ENCODE measurements at places on chromosomes 3 and 15.

- DNase-seq = no peak
Measured at GRCh38 chr3:99762901-99763300, 54.8 kb upstream of the CMSS1 start.

- no peak for DNase-seq
Measured at GRCh38 chr3:127404221-127405009, 116.6 kb upstream of the PRR20G start.

GRCh38 chr15:76967067-76967466 lies 27.9 kb upstream of the PSTPIP1 start:
- DNase-seq = no peak

GRCh38 chr3:67647390-67647878 lies 7.0 kb downstream of the SUCLG2 start:
- peak; percentile 86 for DNase-seq

DNA sequence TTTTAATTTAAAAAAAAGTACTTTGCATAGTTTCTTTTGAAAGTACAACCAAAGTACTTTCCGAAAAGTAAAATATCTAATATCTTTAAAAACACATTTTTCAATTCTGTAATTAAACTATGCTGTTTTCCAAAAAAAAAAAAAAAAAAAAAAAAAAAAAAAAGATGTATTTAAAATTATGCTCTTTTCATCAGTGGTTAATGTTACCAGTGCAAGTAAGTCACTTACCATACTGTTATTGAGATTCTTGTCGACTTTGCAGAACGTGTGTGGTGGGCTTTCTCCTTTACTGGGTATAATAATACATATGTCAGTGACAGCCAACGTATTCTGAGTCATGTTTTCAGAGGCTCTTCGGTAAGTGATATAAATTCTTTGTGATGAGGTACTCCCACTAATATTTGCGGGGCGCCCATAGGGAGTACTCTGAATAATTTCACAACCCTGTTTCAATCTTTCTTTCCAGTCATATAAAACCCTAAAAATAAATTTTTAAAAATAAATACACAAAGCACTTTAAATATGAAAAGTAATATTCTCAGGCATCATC lies 39.9 kb downstream of the DENND4A start:
- DNase-seq = no peak

DNA sequence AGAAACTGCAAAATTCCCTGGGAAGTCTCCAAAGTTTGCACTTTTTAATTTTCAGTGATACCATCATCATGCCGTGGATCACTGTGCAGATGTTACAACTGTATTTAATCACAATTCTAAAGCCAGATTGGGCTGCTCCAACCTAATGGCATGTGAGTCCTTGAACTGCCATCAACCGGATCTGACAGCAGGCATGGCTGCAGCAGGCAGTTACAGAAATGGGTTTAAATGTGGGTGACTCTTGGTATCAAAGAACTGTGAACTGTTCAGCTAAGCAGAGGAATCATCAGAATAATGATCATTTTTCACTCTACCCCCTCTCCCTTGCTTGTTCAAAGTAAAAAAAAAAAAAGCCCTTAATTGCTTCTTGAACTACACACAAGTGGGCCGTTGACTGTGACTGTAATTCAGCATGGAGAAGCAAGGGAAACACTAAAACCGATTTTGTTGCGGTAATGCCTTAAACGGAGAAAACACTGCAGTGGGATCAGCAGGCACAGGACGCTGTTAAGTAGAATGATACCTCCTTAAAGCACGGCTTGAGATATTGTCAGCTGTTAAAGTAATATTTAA lies 152.4 kb downstream of the RORA start:
- no peak for DNase-seq

DNA sequence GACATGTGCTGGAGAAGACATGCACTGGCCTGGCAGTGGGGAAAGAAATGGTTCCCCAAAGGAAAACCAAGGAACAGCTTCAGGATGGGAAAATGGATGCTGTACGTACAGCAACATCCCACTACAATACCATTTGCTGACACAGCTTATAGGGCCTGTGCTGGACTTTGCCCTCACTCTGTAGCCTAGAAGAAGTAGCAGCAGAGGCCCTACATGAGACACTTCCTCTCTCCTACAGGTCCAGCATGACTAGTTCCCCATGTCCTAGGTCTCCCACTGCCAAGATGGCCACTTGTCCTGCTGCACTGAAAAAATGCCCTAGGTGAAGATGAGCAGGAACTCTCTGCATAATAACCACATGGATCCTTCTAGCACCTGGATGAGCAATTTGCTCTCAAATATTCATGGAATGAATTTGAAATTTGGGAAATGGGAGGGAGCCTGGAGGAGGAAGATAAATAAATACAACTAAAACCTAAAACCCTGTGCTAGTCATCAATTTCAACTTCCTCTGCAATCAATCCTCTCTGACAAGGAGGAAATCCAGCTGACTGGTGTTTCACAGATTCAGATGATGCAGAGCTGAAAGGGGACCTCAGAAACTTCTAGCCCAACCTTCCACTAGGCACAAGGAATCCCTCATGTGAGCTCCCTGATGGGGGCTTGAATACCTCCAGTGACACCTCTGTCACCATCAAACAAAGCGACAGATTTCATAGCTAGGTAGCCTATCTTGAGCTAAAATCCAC lies 514.3 kb upstream of the PPP2R3A start:
- no peak for DNase-seq

GRCh38 chr15:59401824-59402569 lies 29.3 kb upstream of the MYO1E start:
- DNase-seq = no peak

- DNase-seq = no peak
Measured at GRCh38 chr15:100060276-100060926, 281.4 kb downstream of the ADAMTS17 start.

DNA sequence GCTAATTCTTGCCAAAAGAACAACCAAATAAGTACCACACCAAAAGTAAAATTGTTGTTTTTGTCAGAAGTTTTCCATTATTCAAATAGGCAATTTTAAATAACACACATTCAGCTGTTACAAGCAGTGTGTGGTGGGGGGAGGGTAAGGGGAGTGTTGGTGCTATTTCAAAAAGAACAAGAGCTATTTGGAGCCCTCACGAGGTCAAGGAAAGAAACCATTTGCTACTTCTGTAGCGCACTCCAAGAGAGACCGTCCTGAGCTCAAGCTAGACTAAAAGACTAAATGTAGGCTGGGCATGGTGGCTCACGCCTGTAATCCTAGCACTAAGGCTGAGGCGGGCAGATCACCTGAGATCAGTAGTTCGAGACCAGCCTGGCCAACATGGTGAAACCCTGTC lies 21.2 kb upstream of the IGF2BP2 start:
- no peak for DNase-seq

GRCh38 chr15:87508086-87508485 lies 748.5 kb downstream of the NTRK3 start:
- no peak for DNase-seq

DNA sequence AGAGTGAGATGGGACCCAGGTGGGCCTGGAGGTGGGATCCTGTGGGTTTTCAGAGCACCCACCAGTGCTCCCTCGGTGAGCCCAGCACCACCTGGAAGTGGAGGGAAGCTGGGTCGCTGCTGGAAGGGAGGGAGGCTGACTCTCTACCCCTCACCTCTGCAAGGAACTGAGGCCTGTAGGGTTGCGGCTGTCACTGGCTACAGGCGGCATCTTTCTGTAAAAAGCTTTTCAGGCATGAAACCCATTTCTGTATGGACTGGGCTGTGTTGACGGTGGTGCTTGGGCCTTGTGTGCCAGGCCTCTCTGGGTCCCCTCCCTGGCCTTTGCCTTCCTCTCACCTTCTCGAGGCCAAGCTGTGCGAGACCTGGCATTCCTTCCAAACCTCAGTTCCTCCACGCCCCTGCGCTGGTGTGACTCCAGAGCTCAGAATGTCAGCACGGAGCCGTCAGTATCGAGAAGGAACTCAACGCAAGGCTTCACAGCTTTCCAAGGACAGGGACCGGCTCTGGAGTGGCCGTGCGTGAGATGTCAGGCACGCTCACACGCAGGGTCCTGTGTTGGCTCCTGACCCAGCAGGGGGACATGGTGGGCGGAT lies 16.6 kb downstream of the ABTB1 start:
- no peak for DNase-seq

- no peak for DNase-seq
Measured at GRCh38 chr3:4690277-4690676, 197.1 kb downstream of the ITPR1 start.

DNA sequence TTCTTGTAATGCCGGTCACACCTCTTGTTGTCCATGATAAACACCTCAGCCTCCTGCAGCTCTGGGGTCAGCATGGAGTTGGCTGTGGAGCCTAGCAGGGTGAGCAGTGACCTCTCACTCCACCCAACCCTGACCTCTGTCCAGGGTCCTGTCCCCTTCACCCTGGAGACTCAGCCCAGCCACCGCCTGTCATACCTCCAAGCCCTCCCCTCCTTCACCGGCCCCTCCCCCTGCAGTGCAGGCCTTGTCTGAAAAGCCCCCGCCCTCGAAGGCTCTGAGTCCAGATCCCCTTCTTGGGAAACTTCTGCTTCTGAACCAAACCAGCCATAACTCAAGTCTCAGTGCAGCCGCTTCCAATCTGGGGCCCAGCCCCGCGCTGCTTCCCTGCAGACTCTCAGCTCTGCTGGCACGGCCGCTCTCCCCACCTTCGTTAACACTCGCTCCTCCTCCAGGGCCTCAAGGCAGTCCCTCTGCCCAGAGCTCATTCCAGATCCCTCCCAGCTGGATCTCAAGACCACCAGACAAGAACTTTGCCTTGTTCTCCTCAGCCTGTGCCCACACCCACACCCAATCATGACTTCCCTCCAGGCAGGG lies 25.4 kb upstream of the PRSS50 start:
- DNase-seq = no peak

DNA sequence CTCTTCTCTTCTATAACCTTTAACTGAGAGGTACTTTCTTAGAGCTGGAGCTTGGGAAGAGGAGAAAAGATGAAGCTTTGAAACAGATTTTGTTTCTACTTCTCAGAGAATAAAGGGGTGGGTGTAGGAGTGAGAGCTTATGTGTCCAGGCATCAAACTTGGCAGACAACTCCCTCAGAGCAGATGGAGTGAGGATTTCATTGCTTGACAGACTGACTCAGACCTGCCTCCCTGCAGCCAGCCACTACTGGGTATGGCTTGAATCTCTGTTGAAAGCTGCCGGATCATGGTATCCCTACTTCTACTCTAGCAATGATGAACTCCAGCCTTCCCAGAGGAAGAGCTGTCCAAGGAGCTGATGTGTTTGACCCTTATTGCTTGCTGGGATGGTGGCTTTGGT lies 36.7 kb downstream of the SYN2 start:
- DNase-seq = no peak

DNA sequence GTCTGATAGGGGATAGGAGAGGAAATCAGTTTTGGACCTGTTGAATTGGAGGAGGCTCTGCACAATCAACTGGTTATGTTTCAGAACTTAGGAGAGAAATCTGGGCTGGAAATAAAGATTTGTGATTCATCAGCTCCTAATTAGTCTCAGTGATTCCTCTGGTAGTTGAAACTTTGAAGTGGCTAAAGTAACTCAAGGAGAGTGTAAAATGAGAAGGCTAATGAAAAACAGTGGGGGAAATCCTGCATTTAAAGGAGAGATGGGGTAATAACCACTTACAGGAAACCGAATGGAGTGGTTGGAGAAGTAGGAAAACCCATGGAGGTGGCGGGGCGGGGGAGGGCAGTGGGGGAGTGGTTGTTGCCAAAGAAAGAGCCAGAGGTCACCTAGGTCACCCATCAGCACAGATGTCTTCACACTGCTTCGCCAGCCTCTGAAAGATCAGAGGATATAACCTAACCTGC lies 32.6 kb downstream of the MAP2K5 start:
- DNase-seq = no peak
